ENCODE measurements at places on chromosomes 4 and X.
A peak's percentile ranks its signal among the peaks of the same experiment; 100 is the strongest.

GRCh38 chrX:154717824-154718223 lies 33.1 kb downstream of the GAB3 start:
- no peak for DNase-seq

GRCh38 chr4:169921237-169921636 lies 105.0 kb downstream of the MFAP3L start:
- no peak for DNase-seq

DNA sequence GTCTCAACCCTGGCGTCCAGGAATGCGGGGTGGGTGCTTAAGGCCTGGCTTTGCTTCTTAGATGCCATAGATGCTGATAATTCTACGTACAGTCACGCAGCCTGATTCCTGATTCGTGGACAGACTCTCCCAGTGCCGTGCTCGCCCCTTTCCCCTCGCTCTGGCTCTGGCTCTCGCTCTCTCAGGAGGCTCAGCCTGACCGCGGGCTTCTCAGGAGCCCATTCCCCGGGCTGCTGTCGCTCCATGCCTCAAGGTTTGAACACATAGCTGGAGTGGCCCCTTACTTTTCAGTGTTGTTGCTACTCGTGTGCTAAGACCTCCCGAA lies 59.2 kb upstream of the ZC4H2 start:
- DNase-seq, result no peak

DNA sequence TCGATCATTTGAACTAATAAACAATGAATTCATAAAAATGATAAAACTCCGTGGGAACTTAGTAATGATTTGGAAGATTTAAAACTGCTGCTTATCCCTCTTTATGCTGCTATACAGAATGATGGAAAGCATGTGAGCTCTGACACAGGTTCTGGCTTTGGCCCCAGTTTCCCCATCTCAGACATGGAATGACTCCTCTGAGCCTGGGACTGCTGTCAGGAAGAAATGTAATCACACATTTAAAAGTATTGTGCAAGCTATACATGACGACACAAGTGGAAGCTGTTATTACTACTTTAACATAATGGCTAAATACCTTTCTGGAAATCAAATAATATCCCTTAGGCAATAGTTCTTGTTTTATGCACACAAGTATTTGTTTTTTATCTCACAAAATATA lies 161.7 kb downstream of the DCHS2 start:
- no peak for DNase-seq

DNA sequence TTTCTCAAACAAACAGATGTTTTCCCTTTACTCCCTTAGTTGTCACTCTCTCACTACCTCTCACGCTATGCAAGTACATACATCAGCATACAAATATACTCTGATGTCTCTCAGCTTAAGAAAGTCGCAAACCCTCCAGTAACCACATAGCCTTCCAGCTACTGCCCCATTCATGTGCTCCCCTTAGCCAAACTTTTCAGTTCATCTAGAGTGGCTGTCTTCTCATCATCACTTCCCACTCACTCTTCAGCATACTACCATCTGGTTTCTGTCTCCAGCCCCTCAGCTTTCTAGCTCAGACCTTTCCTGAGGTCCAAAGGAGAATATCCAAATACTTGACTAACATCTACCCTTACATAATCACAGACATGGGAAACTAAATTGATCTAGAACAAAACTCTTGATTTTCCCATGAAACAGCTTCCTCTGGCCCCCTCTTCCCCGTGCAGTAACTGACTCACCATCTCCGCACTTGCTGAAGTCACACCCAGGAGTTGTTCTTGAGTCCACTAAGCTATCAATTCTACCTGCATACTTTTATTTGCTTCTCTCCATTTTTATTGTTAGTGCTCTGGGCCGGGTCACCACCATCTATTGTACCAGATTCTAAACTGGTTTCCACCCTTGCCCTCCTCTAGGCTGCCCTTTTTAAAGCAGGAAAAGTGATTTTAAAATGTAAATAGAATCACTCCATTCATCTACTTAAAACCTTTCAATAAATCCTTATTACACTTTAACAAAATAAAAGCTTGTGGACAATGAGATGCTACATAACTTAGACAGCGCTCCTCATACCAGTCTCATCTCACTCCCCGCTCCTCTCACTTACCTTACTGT lies 57.2 kb downstream of the CASP6 start:
- no peak for DNase-seq

DNA sequence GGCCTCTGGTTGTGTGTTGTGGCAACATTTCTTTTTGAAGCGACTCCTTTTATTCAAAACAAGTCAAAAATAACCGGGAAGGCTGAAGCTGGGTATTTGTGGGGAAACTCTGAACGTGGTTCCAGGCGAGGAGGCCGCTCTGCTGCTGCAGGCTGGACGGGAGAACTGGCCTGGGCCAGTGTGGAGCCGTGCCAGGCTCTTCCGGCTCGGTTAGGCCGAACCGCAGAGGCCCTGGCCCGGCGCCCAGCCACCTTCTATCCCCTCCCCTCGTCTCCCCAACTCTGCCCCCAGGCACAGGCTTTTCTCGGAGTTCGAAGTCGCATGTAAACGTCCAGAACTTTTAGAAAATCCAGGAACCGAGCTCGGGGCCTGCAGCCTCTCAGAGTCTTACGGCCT lies 2.4 kb upstream of the BCOR start:
- DNase-seq, result no peak

DNA sequence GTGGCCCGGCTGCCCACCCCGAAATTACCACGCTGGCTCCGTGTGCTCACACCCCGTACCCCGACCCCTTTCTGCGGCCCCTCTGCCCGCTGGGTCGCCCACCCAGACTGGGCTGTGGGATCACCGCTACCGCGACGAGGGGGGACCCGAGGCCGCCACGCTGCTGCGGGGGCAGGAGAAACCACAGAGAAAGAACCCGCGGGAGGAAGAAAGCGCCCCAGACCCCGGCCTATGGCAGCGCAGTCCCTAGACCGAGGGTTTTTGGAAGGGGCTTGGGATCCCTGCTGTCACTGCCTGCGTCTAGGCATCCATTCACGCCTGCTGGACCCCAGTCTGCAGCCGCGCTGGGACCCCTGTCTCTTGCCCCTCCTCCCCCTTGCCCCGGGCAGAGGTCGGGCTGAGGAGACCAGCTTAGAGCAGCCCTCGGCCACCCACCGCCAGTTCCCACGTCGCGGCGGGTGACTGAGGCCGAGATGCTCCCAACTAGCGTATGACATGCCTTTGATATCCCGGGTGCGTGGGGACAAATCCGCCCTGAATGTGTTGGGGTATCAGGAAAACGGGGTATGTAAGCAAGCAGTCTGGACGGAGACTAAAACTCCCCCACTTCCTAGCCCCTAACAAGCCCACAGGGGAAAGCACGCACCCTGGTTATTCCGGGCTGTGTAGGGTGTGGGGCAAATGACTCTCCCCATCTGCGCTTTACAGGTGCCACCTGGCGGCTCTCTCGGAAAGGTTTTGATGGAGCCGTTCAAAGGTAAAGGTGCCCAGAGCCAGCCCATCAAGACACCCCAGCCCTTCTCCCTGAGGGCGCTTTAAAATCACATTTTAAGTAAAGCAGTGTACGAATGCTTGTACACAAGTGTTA lies 862 bp upstream of the INPP4B start:
- peak; percentile 64 for DNase-seq

GRCh38 chr4:38724475-38724808 lies 58.3 kb downstream of the TLR10 start:
- DNase-seq, result no peak

GRCh38 chrX:51395810-51396728 lies 63.4 kb downstream of the NUDT10 start:
- DNase-seq, result peak; percentile 55

DNA sequence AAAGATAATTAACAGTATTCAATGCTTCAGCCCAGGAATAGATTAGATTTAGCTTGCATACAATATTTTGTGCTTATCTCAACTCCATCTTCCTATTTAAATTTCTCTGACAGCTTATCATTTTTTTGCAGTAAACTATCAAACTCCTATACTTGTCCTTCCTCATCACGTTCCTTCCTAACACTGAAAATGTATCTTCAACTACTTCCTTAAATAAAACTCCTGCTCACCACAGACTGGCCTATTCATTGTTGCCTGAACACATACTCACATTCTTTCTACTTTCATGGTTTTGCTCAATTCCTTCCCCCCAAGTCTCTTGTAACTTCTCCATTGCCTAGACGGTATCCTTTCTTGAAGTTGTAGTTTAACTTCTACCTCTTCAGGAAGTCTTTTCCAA lies 28.5 kb upstream of the PTPN13 start:
- DNase-seq, result no peak

- DNase-seq, result no peak
Measured at GRCh38 chr4:121697564-121697963, 784 bp upstream of the ANXA5 start.

DNA sequence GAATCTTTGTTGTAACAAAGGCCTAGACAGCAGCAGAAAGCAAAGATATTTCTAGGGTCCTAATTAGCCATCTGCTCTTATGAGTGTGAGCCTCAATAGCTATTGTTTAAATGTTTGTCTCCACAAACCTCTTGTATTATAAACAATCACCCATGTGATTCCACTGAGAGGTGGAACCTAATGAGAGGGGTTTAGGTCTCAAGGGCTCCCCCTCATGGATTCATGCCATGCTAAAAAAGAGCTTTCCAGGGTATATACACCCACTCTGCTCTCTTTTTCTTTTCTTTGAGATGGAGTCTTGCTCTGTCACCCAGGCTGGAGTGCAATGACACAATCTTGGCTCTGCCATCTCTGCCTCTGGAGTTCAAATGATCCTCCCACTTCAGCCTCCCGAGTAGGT lies 42.1 kb downstream of the TRIM61 start:
- DNase-seq, result no peak

GRCh38 chrX:71935476-71935875 lies 24.8 kb downstream of the NHSL2 start:
- DNase-seq, result no peak

DNA sequence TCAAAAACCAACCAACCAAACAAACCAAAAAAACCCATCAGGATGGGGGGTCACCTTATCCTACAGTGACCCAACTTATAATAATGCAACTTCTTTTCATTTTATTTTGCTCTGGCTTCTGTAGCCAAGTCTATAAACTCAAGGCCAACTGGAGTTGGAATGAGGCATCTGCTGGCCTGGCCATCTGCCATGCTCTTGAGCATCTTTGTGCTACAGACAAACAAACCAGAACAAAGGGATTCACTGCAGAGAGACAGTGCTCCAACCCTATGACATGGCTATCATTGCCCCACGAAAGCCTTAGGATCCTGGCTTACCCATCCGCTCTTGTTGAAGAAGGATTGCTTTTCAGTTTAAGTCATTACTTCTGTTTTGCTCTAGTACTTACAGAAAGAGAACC lies 49.2 kb upstream of the SCRG1 start:
- DNase-seq, result no peak

GRCh38 chr4:183635321-183635720 lies 23.7 kb downstream of the RWDD4 start:
- no peak for DNase-seq

- DNase-seq, result no peak
Measured at GRCh38 chrX:24357106-24357505, 3.3 kb upstream of the SUPT20HL1 start.

DNA sequence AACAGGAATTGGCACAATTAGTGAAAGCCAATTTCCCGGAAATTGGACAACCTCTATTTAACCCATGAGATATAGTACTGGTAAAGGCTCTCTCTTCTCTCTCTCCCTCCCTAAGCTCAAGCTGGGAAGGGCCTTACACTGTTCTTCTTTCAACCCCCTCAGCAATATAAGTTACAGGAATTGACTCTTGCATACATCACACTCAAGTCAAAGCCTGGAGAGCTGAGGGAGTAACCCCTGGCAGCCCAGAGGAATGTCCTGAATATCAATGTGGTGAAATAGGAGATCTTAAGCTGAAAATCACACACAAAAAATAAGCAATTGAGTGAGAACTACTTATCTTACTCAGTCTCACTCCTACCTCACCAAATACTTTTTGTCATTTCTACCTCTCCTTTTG lies 186.9 kb upstream of the SPOCK3 start:
- no peak for DNase-seq

DNA sequence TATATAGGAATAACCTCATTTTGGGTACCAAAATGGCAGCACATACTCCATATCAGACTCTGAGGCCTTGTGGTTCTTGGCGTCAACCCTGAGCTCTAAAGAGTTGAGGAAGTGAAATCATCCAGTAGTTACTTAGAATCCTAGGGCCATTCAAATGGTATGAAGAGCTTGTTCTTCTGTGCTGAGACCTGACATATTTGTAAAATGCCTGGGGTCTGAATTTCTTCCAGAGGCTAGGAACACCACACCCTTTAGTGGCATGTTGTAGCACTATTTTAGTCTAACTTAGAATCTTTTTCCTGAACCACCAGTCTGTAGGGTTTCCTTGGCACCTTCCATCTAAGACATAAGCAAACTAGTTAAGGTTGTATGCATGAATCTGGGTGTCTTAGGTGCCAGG lies 18.1 kb upstream of the GDPD2 start:
- no peak for DNase-seq

DNA sequence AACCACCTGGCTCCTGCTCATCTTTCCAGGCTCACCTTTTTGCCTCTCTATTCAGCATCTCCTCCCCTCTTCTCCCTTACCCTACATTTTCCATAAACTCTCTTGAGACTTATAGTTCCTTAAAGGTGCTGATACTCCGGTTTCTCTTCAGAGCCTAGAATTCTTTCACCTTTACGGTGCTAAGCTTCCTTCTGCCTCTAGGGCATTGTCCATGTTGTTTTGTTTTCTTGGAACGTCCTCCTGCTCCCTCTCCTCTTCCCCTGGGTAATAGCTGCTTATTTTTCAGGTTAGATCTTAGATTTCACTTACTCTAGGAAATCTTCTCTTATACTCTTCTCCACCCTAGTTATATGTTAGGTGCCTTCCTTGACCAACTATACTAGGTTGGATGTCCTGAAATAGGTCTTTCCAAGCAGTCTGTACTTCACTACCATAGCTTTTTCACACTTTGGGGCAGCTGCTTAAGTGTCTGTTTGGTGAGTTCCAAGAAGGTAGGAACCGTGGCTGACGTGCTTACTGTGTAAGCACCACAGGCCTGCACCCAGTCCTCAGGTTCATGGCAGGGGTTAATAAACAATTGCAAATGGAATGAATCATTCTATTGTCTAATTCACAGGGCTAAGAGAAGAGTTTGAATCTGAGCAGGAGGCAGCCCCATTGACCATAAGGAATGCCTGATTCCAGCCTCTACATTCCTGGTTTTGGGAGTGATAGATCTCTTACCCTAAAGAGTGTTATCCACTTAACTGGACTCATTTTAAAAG lies 227.5 kb downstream of the MGST2 start:
- no peak for DNase-seq

- DNase-seq, result no peak
Measured at GRCh38 chr4:54767376-54767775, 109.6 kb downstream of the KIT start.
